NK-92 treated with Interleukin-12 subunit alpha and Interleukin-12 subunit beta, amount 100 ng/mL, for 24 hours (cell line): ENCODE measurements at places on chromosomes 11 and 22.

DNA sequence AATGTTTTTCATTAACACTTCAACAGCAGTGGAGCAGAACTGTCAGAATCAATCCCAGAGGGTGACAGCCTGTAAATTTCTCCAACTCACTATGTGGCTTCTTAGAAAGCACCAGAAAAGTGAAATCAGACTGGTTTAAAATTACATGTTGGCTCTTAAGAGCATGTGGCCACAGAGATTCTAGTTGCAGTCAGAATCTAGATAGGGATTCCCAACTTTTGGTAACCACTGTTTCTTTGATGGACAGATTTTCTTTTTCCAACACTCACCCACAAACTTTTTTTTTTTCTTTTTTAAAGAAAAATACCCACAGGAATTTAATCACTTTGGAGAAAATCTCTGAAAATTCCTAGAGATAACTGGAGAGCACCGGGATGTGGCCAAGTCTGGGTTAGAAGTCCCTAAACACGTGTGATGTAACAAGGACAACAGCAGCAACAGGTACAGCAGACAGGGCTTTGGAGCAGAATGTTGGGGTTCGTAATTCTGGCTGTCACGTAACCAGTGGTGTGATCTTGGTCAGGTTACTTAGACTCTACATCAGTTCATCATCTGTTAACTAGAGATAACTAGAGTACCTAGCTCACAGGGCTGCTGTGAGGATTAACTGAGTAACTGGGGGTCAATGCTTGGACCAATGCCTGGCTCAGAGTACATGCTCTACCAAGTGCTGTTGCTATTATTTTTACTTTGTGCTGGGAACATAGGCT, 100.1 kb downstream of the NAT10 start:
- DNase-seq: no peak

- no peak for DNase-seq
Observed at GRCh38 chr11:63641727-63642126, 27.5 kb upstream of the PLAAT3 start.

- no peak for DNase-seq
Observed at GRCh38 chr11:100556781-100557180, 130.3 kb upstream of the ARHGAP42 start.

DNA sequence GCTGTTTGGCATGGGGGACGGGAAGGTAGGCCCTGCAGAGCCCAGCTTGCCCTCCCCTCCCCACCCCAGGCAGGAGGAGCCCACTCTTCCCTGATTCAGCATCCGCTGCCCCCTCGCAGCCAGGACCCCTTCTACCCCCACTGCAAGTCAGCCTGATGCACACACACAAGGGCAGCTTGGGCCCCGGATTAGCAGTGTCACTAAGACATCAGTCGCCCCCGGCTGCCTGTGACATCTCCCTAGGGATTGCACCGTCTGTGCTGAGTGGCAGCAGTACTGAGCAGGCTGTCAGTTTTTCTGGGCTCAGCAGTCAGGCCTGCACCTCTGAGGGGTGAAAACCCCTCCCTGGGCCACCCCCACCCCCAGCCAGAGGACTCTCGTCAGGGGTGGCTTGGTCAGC, 30.4 kb upstream of the SYT7 start:
- DNase-seq: no peak

DNA sequence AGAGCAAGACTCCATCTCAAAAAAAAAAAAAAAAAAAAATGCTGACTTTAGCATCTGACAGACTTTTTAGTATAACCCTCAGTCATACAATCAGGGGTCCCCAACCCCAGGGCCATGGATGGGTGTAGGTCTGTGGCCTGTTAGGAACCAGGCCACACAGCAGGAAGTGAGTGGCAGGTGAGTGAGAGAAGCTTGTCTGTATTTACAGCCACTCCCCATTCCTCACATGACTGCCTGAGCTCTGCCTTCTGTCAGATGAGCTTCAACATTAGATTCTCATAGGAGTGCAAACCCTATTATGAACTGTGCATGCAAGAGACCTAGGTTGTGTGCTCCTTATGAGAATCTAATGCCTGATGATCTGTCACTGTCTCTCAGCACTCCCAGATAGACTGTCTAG, 3.3 kb downstream of the FAM227A start:
- DNase-seq: no peak

- no peak for DNase-seq
Observed at GRCh38 chr11:17952487-17952886, 60.4 kb downstream of the SERGEF start.

- no peak for DNase-seq
Observed at GRCh38 chr11:67628710-67629385, 889 bp downstream of the NUDT8 start.

- no peak for DNase-seq
Observed at GRCh38 chr11:44638032-44638431, 72.6 kb downstream of the CD82 start.

GRCh38 chr11:34513682-34514449, at the start of gene ELF5:
Gene ELF5, minus strand, starts transcription at chr11:34513794. Its CDS starts 8,045 bp downstream, at chr11:34505749.
- no peak for DNase-seq
